ENCODE measurements at places on chromosomes 2 and 18.

GRCh38 chr2:63422556-63422955, 165.7 kb downstream of the WDPCP start:
- DNase-seq = no peak

DNA sequence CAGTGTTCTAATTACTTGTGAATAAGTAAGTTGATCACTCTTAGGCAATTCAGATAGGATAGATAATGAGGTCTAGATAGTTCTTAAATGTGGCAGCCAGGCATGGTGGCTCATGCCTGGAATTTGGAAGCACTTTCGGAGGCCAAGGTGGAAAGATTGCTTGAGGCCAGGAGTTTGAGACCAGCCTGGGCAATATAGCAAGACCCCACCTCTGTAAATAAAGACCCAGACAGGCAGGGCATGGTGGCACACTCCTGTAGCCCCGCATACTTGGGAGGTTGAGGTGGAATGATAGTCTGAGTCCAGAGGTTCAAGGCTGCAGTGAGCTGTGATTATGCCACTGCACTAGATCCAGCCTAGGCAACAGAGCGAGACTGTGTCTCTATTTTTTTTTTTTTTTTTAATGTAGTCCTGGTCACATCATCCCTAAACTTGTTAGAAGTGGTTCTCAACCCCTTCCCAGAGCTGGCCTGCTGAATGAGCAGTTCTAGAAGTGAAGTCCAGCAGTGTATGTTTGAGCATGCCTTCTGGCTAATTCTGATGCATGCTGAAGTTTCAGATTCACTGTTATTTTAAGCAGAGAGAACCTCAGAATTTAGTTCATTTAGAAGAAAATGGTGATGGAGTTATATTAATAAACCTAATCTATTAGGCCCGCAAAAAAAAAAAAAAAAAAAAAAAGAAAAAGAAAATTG, 306.2 kb downstream of the PRKCE start:
- no peak for DNase-seq

DNA sequence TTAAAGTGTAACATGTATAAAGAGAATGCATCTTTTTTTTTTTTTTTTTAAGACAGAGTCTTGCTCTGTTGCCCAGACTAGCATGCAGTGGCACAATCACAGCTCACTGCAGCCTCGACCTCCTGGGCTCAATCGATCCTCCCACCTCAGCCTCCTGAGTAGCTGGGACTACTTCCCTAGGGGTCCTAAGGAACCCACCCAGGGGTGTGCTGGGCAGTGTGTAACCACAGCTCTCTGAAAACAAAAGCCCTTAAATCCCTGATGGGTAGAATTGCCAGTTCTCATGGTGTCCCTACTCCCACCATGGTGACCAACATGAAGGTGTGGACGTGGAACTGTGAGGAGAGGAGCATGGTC, 105.6 kb upstream of the ST3GAL5 start:
- no peak for DNase-seq

DNA sequence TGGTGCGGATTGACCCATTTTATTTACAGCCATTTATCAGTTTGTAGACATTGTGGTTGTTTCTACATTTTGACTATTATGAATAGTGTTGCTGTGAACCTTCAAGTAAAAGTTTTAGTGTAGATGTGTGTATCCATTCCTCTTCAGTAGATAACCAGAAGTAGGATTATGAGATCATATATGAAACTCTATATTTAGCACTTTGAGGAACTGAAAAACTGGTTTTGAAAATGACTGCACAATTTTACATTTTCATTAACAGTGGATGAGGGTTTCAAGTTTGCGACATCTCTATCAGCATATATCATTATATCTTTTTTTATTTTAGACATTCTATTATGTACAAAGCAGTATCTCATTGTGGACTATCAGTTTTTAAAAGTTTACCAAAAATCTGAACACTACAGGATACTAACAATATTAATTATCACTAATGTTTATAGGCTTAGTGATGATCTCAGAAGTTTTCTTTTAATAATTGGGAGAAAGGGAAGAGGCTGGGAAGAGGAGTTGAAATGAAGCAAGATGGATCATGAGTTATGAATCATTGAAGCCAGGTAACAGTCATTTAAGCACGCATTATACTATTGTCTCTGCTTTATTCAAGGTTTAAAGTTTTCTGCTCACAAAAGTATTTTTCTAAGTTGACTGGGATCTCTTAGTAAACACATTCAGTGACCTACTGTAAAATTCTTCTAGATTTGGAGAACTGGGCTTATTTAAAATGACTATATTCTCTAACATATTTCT, 329.0 kb upstream of the LRATD1 start:
- no peak for DNase-seq

GRCh38 chr18:29488617-29489016, 1311.7 kb upstream of the CDH2 start:
- no peak for DNase-seq

GRCh38 chr2:229740279-229740678, 25.9 kb upstream of the DNER start:
- DNase-seq = no peak

- DNase-seq = no peak
These were observed 3.9 kb upstream of the SRBD1 start for GRCh38 chr2:45614871-45615415.

- no peak for DNase-seq
These were observed 226.6 kb downstream of the BABAM2 start for GRCh38 chr2:28117104-28117596.

DNA sequence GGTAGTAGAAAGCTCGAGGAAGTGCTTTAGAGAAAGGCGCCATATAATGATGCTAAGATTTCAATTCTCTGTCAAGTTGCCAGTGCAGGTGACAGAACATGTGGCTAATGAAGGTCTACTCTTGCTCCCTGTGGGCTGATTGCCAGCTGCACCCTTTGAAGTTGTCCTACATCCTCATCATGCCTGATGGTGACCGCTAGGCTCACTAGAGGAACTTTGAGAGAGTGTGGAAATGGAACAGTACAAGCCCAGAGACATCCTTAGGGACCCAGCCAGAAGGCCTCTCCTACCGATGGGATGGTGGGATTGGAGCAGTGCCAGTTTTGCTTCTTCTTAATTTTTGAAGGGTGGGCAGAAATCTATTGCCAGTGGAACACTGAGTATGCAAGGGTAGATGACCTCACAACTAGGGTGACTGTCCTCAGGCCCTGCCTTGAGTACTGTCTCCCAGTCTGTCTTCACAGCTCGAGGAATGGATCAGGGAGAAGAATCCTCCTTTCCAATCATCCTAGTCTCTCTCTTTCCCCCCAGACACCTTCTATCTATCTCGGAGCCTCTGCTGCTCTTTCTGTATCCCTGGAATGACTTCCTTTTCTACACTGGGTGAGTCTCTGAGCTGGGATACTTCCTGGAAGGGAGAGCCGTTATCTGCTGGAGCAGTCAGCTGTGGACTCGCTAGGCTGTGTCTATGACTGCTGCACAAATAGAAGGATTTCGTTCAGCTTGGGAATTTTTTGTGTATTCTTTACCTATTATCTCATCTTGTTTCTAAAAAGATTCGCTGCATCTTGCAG, 33.5 kb downstream of the LGALSL start:
- no peak for DNase-seq

- DNase-seq = no peak
These were observed 85.9 kb downstream of the HRH4 start for GRCh38 chr18:24546307-24546706.

GRCh38 chr2:86274265-86274917, 63.0 kb downstream of the REEP1 start:
- DNase-seq = peak; percentile 6

DNA sequence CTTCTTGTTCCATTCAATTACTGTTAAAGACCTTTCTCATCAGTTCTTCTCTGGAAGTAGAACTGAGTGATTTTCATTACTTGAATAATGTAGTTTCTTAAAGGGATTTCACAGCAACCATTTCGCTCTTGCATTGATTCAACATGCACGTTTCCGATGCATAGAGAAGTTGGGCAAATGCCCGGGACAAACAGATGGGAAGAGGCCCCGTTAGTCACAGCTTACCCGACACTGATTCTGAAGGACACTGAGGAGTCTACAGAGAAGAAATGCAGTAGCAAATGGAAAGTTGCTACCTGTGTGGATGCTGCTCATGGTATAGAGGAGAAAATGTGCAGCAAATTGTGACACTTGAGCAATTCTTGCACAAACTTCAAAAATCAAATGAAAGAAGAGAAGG, 32.3 kb upstream of the GCG start:
- DNase-seq = no peak

DNA sequence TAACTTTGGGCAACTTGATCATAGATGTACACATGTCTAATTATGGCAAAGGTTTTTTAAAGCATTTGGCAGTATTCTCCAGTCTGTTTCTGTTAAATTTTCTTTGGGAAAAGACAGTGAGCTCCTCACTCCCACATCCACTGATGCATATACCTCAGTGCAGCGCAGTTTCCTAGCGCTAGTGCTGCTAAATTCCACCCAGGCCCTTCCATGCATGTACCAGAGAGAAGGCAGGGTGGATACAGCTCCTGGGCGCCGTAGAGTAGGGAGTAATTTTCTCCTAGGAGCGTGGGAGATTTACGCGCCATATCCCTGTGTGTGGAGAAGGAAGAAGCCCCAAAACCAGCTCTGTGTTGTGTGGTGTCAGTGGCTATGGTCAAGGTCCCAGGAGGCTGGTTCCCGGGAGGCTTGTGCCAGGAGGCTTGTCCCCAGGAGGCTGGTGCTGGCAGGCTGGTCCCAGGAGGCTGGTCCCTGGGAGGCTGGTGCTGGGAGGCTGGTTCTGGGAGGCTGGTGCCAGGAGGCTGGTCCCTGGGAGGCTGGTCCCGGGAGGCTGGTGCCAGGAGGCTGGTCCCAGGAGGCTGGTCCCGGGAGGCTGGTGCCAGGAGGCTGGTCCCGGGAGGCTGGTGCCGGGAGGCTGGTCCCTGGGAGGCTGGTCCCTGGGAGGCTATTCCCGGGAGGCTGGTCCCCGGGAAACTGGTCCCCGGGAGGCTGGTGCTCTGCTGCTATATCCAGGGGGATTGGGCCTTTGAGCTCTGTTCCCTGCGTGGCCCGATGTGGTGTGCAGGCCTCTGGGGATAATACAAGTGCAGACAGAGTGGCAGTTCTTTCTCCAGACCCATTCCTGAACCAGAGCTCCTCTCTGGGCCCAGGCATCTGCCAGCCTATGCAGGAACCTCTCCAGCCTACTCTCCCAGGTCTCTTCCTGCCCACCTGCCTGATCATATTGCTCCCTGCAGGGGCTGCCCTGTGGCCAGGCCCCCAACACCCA, 161.2 kb downstream of the SEPTIN10 start:
- no peak for DNase-seq

DNA sequence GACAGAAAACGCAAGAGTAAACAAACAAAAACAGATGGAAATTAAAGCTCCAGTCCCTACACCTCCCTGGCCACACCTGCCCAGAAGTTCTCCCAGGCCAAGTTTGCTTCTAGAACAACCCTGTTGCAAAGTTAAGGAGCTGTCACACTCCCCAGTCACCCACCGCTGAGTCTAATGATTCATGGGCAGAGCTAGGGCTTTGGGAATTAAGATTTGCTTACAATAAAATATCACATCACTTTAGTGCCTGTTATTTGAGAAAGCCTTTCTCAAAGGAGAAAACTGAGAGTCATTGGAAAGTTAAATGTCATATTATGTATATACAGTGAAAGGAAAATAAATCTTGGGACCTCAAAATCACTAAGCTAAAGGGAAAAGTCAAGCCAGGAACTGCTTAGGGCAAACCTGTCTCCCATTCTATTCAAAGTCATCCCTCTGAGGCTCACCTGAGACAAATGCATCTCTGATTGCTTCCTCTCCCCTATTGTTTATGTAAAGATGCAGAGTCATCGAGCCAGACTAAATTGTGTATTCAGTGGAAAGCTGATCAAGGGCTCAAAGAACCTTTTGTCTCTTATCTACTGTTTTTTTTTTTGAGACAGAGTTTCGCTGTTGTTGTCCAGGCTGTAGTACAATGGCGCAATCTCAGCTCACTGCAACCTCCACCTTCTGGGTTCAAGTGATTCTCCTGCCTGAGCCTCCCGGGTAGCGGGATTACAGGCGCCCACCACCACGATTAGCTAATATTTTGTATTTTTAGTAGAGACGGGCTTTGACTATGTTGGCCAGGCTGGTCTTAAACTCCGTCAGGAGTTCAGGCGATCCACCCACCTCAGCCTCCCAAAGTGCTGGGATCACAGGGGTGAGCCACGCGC, 2.8 kb downstream of the CRYGB start:
- no peak for DNase-seq

DNA sequence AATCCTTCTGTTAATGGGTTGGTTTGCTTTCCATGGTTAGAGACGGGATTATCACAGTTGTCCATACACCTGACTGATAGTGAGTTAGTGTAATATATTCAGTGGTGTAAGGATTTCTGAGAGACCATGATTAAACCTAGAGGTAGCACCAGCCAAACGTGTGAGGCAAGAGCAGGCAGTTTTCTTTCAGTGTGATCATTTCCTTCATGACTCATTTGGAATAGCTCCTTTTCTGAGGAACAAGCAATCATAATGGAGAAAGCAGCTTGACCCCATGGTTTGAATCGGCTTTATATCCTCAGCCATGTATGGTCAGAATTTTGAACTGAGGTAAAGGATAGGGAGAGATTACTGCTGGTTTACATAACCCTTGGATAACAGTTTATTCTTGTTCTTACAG, 2.9 kb downstream of the MXD1 start:
- no peak for DNase-seq

- peak; percentile 57 for DNase-seq
These were observed 56.2 kb downstream of the UXS1 start for GRCh38 chr2:106137731-106138521.

DNA sequence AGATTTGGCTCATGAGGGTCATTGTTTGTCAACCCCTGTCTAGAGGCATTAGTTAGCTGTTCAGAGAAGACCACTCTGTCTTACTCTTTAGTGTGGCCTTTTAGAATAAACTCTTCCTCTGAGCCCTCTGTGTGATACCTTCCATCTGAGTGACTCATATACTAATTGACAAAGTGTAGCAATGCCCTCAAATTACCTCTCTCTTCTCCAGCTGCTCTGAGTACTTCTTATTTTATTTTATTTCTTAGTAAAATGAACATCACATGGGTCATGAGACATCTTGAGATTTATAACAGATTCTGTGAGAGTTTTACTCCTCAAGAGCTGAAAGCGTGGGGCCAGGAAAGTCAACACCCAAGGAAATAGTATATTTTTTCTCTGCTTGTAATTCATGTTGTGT, 67.4 kb downstream of the KCTD18 start:
- DNase-seq = no peak

DNA sequence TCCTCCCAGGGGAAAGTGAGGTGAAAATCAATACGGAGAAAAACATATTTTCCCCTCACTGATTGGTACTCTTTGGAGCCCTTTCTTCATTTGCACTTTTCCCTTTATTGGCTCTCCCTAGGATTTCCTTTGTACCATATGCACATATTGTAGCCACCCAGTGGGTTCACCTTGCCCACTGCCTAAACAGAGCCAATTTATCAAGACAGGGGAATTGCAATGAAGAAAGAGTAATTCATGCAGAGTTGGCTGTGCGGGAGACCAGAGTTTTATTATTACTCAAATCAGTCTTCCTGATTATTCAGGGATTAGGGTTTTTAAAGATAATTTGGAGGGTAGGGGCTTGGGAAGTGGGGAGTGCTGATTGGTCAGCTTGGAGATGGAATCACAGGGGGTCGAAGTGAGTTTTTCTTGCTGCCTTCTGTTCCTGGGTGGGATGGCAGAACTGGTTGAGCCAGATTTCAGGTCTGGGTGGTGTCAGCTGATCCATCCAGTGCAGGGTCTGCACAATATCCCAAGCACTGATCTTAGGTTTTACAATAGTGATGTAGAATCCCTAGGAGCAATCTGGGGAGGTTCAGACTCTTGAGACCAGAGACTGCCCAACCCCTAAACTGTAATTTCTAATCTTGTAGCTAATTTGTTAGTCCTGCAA, 15.1 kb upstream of the KCNE4 start:
- no peak for DNase-seq

- DNase-seq = no peak
These were observed 98.9 kb upstream of the LGALSL start for GRCh38 chr2:64354857-64355680.
